Brain microvascular endothelial cell (primary cell): ENCODE measurements at places on chromosomes 11 and 22.

GRCh38 chr22:47328550-47329243 lies 566.2 kb downstream of the TBC1D22A start:
- peak; percentile 89 for DNase-seq

DNA sequence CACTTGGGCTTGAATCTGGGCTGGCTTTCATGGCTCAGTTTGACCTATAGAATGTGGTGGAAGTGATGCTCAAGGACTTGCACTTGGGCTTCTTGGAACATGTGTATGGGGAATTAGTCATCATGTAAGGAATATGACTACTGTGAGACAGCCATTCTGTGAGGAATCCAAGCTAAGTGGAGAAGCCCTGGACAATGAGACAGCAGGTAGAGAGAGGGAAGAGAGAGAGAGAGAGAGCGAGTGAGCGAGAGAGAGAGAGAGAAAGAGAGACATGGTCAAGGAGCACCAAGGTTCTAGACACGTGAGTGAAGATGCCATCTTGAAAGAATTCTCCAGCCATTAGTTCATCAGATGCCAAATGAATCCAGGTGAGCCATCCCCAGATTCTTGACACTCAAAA lies 261.6 kb upstream of the SORL1-AS1 start:
- DNase-seq: peak; percentile 4

GRCh38 chr22:42763965-42764480 lies 43.4 kb upstream of the A4GALT start:
- no peak for DNase-seq

DNA sequence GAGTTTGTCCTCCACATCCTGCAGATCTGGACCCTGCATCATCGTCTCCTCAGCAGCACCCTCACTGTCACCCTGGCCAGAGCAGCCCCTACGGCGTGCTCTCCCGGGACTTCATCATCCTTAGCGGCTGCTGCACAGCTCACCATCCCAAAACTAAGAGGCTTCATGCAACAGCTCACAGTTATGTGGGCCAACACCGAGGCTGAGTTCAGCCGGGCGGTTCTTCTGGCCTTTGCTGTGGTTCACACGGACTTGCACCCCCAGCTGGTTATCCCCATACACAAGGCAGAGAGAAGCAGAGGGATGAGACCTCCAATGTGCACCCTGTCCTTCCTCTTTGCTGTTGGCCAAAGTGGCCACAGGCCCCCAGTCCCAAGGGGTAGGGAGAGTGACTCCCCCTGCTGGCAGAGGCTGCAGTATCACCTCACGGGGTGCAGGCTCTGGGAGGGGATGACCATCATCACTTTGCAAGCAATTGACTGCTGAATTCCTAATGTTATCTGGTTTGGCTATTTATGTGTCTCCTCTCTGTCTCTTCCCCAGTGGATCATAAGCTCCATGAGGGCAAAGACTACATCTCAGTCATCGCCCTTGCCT lies 276.8 kb downstream of the BRD1 start:
- DNase-seq: no peak

GRCh38 chr11:117705866-117706265 lies 91.2 kb downstream of the DSCAML1 start:
- no peak for DNase-seq

DNA sequence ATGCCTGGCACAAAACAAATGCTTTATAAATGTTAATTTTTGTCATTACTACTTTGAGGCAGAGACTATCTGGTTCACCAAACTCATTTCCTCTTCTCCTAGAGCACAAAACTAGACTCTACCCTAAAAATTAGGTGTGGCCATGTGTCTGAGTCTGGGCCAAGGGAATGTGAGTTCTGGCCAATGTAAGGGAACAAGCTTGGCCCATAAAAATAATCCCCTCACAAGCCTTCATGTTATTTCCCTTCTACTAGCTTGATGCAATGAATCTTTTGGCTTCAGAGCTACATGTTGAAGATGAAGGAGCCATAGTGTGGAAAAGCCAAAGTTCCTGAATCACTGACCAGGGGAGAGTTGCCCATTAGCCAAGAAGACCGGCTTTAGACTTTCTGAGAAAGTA lies 406.5 kb upstream of the CCDC90B start:
- DNase-seq: no peak
